ENCODE measurements at places on chromosomes 1 and 21.

GRCh38 chr1:152013664-152014237, 20.1 kb upstream of the S100A10 start:
- peak; percentile 56 for DNase-seq

DNA sequence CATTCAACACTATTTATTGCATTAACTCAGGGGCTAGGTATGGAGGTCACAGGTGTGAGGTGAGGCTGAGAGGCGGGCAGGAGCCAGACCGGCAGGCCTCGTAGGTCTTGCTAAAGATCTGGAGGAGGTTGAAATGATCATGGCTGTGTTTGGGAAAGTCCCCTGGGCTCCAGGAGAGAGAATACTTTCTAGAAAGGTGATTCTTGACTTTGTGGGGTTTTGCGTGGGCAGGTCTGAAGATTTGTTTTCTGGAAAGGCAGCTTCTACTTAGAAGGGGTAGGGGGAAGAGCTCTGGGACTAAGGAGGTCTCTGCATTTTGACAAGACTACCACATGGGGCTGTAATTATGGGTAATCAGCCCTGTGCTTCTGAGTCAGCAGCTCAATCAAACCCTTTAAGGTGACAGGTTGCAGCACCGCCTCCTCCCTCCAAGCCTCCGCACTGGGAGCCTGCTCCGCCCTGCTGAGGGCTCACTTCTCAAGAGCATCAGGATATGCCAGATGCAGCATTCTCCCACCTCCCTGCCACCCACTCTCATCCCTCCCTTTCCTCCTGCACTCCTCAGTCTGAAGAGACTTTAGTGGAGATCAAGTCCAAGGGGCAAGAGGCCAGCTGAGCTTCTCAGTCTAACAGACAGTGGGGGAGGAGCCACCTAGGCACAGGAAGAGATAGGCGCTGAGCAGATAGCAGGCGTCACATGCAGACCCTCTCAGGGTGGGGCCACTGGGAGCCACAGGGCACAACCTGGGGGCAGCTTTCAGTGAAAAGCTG, 30.5 kb downstream of the SLC30A1 start:
- no peak for DNase-seq

DNA sequence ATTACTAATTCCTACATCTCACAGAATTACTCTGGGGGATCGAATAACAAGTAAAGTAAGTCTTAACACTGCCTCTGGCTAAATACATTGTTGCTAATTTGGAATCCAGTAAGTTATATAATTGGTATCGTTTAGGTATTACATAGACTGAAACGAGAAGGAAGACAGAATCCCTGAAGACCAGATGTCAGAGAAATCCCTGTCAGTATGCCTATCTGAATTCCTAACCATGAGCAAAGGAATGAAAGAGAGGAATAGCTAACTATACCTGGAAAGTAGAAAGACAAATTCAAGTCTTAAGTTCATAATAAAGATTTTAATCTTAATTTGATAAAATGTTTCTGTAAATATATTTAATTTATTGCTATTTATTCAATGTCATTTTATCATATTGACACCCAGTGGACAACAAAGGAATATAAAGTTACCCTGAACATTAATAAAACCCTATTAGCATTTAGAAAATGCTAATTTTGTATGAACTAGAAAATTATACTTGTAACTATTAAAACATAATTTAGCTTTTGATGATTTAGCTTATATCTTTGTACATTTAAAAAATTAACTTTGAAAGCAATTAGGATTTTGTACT, 11.4 kb downstream of the DEPDC1 start:
- no peak for DNase-seq

DNA sequence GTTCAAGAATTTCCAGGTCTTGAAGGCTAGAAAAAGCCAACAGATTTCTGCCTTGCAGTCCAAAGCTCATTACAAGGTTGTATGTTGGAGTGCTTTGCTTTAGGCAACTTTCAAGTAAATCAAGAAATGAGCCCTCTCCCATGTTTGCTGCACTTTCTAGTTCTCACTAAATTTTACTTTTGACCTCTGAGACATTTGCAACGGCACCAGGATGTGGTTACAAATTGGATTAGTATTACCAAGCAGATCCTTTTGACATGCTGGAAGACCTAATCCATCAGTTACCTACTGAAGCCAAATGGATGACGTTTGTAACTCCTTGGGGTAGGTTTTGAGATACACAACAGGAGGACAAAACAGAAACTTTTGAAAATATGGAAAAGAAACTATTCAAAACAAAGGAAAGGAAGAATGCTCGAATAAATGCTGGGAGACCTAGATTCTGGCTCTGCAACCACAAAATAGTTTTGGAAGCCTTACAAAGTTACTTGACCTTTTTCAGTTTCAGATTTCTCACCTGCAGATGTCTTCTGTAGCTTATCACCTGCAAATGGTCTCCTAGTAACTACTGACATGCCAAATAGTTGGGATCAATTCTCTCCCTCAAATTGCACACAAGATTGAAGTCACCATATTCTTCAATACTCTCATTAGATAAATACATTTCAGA, 251.7 kb upstream of the ADGRL2 start:
- no peak for DNase-seq

DNA sequence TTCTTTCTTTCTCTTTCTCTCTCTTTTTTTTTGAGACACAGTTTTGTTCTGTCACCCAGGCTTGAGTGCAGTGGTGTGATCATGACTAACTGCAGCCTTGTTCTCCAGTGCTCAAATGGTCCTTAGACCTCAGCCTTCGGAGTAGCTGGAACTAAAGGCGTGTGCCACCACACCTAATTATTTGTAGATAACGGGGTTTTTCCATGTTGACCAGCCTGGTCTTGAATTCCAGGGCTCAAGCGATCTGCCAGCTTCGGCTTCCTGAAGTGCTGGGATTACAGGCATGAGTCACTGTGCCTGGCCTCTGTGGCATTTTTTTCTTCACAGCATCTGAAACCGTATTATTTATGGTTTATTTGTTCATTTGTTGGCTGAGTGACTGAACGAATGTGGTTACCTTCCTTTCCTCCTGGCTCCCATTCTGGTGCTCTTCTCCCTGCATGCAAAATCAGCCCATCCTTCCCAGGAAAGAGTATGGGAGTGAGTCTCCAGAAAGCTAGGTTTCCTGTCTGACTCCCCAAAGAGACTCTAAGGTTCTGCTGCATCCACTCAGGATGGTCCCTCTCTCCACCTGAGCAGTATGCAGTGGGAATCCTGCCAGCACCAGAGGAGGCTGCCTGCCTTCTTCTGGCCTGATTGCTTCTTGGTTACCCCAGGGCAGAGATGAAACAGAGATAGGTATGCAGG, 155.0 kb upstream of the BEND5 start:
- DNase-seq: peak; percentile 11

- no peak for DNase-seq
Observed at GRCh38 chr1:20320704-20321103, 30.0 kb downstream of the VWA5B1 start.

- DNase-seq: no peak
Observed at GRCh38 chr1:33630686-33631085, 158.2 kb downstream of the ZSCAN20 start.

- no peak for DNase-seq
Observed at GRCh38 chr1:3014443-3015268, 6.6 kb upstream of the ACTRT2 start.

DNA sequence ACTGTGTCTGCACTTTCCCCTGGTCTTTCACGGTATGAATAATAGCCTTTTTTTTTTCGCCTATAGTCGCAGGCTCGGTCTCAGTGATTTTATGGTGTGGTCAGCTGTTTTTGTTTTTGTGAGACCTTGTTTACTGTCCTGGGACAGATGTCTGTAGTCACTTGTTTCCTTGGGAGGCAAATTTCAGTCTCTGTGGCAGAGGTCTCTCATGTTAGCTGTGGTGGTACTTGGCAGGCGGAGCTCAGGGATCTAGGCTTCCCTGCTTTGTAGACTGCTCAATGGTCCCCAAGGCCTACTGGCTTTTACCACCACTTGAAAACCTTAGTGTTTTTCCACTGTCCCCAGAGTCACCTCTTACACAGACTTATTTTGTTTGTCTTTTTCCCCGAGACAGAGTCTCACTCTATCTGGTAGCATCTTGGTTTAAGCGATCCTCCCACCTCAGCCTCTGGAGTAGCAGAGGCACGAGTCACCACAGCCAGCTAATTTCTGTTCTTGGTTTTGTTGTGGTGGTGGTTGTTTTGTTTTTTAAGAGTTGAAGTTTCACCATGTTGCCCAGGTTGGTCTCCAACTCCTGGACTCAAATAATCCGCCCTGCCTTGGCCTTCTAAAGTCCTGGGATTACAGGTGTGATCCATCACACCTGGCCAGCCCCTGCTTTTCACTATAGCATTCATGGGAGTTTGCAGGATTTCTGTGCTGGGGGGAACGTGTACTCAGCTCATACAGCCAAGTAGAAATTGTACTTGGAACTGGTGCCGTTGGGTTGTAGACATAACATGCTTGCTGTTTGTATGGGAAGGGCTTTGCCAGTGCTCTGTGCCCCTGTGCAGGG, 10.3 kb downstream of the RNU1-2 start:
- DNase-seq: no peak

- DNase-seq: no peak
Observed at GRCh38 chr1:228876187-228876586, 140.9 kb downstream of the RHOU start.

GRCh38 chr1:171191992-171192391, 6.9 kb downstream of the FMO2 start:
- DNase-seq: no peak

DNA sequence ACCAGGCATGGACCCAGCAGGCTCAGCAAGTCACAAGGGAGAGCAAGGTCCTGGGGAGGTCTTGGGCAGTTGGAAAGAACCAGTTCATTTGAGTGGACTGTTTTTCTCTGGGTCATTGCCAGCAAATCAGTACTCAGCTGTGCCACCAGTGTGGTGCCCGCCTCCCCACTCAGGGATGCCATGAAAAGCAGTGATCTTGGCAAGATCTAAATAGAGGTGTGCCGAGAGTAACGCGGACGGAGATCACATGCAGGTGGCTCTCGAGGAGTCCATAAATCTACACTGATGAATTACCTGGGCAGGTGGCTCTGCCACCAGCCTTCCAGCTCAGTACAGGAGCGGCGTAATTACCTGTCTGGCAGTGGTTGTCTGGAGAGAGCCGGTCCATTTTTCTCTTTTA, 642.2 kb downstream of the PTPRU start:
- no peak for DNase-seq

GRCh38 chr21:25987531-25987930, 183.0 kb downstream of the APP start:
- DNase-seq: no peak

- no peak for DNase-seq
Observed at GRCh38 chr1:31371121-31371959, 1.5 kb downstream of the FABP3 start.

DNA sequence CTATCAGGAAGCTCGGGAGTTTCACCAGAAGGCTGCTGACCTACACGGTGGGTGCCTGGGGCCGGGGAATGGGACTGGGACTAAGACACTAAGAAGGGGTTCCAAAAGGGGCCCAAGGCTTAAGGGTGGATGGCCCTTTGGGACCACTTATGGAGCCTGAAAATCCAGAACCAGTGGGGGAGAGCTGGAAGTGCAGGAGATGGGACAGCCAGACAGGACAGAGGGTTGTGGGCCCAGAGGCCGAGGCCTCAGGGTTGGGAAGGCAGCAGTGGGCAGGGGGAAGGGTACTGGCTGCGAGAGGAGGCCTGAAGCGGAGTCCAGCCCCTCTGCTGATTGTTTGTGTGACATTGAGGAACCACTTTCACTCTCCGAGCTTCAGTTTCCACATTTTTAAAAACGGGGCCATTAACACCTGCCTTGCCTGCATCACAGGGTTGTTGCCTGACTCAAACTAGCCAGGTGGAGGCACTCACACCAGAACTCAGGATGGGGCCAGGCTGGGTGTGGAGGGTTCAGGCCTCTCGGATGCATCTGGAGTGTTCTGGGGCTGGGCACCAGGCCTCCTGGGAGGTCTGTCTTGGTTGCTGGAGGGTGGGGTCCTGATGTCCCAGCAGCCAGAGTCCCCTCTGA, 3.0 kb downstream of the TTC24 start:
- DNase-seq: no peak

DNA sequence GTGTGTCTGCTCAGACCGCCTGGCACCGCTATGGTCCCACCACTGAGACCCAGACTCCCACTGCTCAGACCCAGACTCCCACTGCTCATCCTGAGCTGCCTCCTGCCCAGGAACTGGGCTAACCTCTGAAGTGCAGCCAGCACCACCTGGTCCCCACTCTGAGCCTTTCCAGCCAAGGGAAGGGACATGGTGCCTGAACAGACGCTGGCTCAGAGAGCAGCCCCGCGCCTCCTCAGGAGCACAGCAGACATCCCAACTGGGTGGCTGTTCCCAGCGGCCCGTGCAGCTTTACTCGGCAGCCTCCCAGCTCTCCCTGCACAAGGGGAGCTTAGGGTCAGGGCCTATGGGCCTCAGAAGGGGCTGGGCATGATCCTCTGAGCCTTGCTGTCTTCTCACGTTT, 27.8 kb upstream of the CNTN2 start:
- DNase-seq: no peak

DNA sequence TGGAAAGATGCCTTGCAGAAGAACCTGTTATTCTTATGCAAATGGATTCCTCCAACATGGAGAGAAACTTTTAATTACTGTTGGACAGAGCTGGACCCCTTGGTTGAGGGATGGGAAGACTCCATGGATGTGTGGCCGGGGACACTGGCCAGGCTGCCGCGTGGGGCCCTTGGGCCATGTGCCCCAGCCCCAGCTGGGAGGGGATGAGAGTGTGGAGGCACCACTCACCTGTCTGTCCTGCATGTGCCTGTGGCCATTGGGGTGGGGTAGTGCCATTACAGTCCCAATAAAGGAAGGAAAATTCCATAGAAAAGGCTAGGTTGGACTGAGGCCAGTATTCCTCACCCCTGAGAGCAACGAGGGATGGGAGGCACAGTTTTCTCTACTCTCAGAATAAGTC, 564.5 kb upstream of the PTBP2 start:
- no peak for DNase-seq

- DNase-seq: no peak
Observed at GRCh38 chr1:44072821-44073220, 41.6 kb upstream of the SLC6A9 start.

Measured in EL (cell line).